ENCODE measurements at places on chromosomes 16 and 17. TPM values are rescaled to one million over a fixed set of nuclear protein-coding genes. Genes with fewer than 3 reads are reported as not detected.

The CLEC18C gene
- 0.39 TPM for polyA plus RNA-seq

- DNase-seq, result no peak
Measured at GRCh38 chr17:10268005-10268404, 69.6 kb upstream of the GAS7 start.

DNA sequence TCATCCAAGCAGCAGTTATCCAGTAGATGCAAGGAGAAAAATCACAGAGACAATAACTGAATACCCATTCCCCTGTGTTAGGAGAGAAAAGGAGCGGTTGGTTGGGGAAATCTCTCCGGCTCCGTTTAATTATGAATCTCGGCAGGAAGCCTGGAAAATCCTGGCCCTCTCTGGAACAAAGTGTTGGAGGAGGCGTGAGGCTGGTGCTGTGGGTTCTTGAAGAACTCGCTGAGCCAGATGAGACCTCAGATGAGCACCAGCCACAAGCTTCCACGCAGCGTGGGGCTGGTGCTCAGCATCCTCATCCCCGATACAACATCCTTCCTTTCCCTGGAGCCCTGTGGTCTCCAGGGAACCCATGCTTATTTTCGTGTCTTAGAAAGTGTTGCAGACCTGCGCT, 39.7 kb downstream of the CACNG4 start:
- DNase-seq, result no peak

DNA sequence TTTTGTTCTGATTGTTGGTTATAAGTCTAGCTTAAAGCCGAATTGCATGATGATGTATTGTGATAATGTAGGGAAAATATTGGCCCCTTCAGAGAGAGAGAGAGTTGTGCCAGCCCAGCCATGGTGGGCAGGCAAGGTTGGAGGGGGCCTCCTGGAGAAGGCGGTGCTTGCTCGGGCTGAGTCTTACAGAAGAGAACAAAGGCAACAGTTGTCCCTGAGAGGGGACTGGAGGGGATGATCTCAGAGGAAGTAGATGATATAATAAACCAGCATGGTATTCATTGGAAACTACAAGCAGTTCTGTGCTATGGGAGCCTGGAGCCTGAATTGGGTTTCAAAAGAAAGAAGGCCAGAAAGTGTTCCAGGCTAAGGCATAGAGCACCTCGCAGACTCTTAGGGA, 173.8 kb downstream of the RPTOR start:
- no peak for DNase-seq

Data from muscle of back (tissue), 13 donors.